Fibroblast of lung (primary cell): ENCODE measurements at places on chromosomes 1 and 21. TPM values are rescaled to one million over a fixed set of nuclear protein-coding genes. Genes with fewer than 3 reads are reported as not detected.
A peak's percentile ranks its signal among the peaks of the same experiment; 100 is the strongest.

DNA sequence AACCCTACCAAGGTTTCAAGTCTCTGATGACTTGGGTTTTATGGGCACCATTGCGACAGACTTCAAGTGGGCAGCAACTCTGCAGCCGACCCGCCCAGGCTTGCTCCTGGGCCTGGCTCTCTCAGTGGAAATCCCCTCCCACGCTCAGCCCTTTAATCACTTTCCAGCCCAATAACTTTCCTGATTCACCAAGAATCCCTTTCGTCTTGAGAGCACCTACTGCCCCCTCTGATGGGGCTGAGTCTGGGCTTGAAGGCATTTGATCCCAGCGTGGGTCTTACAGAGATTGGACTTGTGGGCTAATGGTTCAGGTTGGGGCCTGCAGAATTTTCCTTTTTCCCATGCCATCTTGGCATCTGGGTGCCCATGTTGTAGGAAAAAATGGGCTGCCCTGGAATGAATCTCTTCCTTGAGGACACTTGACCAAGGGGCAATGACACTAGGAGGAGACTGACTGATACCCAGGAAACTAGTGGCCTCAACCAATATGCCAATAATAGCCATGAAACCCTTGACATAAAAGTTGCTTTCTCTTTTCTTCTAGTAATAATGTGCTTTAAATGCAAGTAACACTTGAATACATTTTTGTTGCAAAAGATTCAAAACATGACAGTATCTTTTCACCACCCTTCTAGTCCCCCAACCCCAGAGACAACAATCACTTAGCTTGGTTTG, 7.8 kb upstream of the PHLDA3 start:
- peak; percentile 66 for DNase-seq

DNA sequence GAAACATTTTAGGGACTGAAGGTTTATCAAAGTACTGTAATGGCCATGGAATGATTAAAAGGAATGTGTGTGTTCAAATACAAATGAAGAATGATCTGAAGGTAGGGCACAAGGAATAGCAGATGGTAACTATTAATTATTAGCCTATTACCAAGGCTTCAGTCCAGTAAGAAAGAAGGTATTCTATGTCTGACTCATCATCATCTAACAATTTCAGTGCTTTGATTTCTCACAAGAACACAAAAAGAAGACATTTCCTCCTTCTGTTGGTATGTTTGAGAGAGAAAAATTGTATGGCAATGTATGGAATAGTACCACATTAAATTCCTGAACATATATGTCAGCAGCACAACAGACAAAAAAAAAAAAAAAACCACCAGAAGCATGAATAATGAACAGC, 57.5 kb downstream of the TYW3 start:
- no peak for DNase-seq

DNA sequence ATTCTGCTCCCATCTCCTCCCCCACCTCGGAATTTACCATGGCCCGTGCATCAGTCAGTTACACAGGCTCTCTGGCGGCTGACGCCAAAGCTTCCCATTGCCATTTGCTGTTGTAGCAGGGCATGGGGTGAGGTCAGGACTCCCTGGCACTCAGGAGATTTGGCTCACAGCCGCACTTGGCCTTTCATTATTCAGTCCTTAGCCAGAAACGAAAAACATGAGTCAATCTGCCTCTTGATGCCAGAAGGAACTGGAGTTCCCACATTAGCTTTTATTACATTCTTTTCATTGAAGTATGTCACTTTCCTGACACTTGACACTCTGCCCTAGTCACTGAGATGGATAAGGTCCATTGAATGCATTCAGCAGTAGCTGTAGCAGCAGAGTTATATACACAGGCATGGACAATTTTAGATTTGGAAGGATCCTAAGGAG, 260.6 kb downstream of the CACNA1E start:
- no peak for DNase-seq

Gene SPATA21
- total RNA-seq: not detected in 2 replicates
